NCI-H69 (cell line): ENCODE measurements at places on chromosomes 5 and 9.

DNA sequence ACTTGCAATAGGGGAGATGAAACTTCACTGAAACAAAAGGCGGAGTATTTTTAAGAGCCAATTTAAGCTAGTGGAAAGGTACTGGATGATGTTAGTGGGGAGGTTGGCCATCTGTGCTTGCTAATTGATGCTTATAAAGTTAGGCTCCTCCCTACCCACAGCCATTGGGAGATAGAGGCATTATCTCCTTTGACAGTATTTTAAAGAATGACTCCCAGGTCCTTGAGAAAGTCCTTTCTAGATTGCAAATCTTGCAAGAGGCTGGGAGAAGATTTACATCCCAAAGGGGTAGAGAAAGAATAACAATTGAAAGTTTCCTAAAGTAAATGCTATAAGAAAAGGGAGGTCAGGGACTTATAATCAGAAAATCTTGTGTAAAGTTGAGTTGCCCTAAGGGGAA is 282.6 kb downstream of the BRINP1 start:
- peak; percentile 16 for DNase-seq

- no peak for DNase-seq
Measured at GRCh38 chr5:3000631-3001030, 249.2 kb upstream of the IRX2 start.

GRCh38 chr5:139698490-139699146 is 50.5 kb downstream of the CXXC5 start:
- peak; percentile 94 for DNase-seq

DNA sequence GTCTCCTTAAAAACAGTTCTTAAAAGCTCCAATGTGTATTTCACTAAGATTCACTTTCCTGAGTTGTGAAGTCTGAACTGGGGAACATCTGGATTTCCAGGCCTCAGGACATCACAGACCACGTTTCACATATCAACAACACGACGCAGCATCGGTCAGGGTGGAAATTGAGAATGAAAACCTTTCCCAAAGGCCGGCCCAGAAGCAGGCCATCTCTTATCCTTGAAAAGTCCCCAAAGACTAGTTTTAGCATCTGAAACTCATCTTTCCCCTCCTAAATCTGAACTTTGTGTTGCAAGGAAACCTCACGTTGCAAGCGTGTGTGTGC is 96.4 kb upstream of the COL5A1 start:
- DNase-seq: no peak

DNA sequence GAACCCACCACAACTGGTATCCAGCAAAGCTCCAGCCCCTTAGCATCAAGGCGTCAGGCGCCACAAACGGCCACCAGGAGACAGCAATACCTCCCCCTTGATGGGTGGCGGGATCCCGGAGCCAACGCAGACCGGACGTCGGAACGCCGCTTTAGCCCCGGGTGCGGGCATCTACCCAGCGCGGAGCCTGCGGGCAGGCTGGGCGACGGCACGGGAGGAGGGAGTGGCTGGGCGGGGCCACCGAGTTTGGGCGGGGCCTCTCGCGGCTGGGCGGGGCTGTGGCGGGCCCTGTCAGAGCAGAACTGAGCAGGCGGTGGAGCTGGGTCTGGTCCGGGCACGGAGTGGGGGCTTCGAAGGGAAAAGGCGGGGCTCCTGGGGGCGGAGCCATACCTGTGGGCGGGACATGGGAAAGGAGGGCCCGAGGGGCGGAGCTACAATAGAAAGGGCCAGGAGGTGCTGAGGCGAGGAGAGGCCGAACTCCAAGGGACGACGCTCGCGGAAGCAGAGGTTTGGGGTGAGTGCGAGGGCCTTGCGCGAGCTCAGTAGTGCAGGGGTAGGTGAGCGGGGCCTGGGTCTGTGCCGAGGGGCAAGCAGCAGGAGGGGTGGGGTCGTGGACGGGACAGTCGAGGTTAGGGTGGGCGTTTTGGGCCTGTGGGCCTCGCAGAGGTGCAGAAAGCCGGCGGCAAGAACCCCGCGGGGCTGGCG is 40.2 kb upstream of the GARNL3 start:
- DNase-seq: peak; percentile 97

DNA sequence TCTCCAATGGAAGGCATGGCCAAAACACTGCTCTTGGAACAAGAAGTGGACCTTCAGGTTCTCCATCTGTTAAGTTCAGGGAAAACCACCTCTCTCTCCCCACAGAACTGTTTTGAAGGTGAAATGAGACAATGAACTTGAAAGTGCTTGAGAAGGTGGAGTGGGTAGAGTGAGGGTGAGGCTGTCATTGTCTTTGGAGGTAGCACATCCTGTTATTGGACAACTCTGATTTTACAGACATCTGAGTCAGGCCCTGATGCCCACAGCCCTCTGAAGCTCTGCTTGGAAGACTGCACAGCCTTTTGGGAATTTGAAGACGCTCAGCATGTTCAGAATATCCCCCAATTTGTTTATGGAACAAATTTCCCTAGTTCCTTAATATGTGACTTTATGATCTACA is 27.6 kb upstream of the TEX48 start:
- DNase-seq: no peak

DNA sequence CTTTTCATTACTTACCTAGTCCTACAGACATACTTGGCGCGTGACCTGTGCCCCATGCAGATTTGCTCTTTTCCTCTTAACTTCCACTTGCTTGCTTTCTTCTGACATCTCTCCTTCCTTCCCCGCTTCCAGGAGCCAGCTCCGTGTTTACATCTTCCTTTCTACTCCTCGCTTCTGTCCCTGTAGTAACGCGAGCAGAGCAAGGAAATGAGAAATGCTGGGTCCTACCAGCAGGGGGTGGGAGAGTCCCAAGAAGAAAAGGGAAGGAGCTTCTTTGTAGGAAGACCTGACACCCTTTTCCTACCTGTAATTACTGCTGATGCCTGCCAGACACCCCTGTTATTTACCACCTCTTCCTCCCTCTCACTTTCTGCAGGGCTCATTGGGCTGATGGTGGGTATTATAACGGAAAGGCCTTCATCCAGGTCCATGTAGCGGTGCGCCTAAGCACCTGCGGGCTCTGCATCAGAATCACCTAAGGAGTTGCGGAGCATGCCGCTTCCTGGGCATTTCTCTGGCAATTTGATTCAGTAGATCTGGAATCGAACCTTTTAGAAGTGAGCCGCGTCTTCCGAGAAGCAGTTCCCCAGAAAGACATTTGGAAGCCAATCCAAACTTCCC is 1260.8 kb upstream of the WWC1 start:
- DNase-seq: peak; percentile 48
